Upper lobe of left lung (tissue), 6 donors: ENCODE measurements at places on chromosomes 6 and 20. TPM values are rescaled to one million over a fixed set of nuclear protein-coding genes. Genes with fewer than 3 reads are reported as not detected.

DNA sequence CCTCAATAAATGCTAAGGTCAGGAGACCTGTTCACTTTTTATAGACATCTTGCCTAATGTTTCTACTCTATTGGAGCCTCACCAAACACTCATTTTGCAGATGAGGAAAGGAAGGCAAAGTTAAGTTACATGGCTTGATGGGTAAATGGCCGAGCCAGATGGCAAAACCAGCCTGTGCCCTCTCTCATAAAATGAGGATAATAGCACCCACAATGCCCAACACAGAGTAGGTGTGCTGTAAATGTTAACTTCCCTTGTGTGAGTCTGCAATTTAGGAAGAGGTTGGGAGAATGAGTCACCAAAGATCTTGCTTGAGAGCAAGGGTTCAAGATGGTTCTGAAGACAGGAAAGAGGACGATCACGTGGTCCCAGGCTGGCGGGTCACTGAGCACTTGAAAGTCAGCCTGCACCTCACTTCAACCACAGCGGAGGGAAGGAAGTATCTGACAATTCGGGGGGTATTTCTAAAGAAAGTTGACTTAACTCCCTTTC is 3.3 kb downstream of the KCNK5 start:
- DNase-seq, result no peak
- H3K27ac ChIP-seq, result peak overlapping the region; percentile 83
- H3K4me1 ChIP-seq, result peaks cover 51% of the 10 kb centered on the region
- no peaks in the 10 kb centered on the region for H3K36me3 ChIP-seq
- H3K4me3 ChIP-seq, result peak overlapping the region; percentile 69

- H3K4me3 ChIP-seq, result no peak overlapping the region
- H3K27ac ChIP-seq, result no peak overlapping the region
- no peaks in the 10 kb centered on the region for H3K4me1 ChIP-seq
- H3K36me3 ChIP-seq, result no peaks in the 10 kb centered on the region
- DNase-seq, result no peak
These were observed 76.3 kb upstream of the SGK1 start for GRCh38 chr6:134394208-134394607.

Gene SLC32A1
- total RNA-seq, result not detected

DNA sequence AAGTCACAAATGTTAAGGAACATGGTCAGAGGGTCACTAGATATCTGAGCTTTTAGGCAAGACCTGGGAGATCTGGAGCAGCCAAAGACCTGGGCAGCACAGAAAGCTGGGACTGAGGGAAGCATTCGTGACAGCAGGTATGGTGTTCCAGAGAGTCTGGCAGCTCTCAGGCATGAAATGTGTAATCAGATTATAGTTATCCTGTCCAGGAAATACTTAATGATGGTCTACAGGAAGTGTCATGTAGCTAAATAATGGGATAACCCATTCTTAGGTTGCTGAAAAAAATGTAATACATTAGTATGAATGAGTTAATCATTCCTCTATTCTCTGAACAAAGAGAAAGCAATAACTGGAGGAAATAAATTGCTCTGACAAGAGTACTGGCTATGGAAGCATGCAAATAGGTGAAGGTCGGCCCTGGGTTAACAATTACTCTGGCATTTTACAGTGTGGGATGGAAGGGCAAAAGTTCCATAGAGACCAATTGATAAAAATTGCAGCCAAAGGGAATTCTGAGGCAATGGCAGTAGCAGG is 740.5 kb downstream of the CBLN4 start:
- H3K27me3 ChIP-seq, result no peaks in the 10 kb centered on the region
- no peaks in the 10 kb centered on the region for H3K4me1 ChIP-seq
- no peak for DNase-seq
- H3K36me3 ChIP-seq, result no peaks in the 10 kb centered on the region
- no peak overlapping the region for H3K27ac ChIP-seq

DNA sequence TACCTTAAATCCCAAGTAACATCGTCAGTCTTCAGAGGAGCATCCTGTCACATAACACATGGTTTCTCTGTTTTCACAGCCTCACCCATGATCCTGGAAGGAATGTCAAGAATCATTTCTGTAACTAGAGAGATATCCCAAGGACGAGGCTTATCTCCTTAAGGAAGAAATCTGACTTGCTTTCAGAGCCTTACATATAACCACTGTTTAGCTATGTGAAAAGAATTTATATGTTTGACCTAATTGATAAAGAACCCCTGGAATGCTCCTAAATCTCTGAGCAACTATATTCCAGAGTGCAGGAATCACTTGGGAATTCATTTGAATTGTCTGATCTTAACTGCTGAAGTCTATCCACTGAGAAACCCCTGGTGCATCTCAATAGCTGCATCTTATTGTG is 243.1 kb downstream of the ALDH8A1 start:
- H3K4me1 ChIP-seq, result peaks cover 9% of the 10 kb centered on the region
- no peaks in the 10 kb centered on the region for H3K27me3 ChIP-seq
- H3K36me3 ChIP-seq, result no peaks in the 10 kb centered on the region
- no peak overlapping the region for H3K27ac ChIP-seq
- H3K4me3 ChIP-seq, result no peak overlapping the region

Gene TNFRSF6B
- total RNA-seq, result 29.3 TPM

- no peaks in the 10 kb centered on the region for H3K27me3 ChIP-seq
- peaks cover 28% of the 10 kb centered on the region for H3K4me1 ChIP-seq
- H3K36me3 ChIP-seq, result peaks cover 31% of the 10 kb centered on the region
- DNase-seq, result no peak
- no peak overlapping the region for H3K4me3 ChIP-seq
- no peak overlapping the region for H3K27ac ChIP-seq
These were observed 86.4 kb downstream of the TCP11 start for GRCh38 chr6:35054743-35055130.

- no peaks in the 10 kb centered on the region for H3K36me3 ChIP-seq
- no peak overlapping the region for H3K4me3 ChIP-seq
- no peaks in the 10 kb centered on the region for H3K27me3 ChIP-seq
- H3K27ac ChIP-seq, result no peak overlapping the region
- no peak for DNase-seq
These were observed 223.0 kb downstream of the BCKDHB start for GRCh38 chr6:80329496-80329895.

DNA sequence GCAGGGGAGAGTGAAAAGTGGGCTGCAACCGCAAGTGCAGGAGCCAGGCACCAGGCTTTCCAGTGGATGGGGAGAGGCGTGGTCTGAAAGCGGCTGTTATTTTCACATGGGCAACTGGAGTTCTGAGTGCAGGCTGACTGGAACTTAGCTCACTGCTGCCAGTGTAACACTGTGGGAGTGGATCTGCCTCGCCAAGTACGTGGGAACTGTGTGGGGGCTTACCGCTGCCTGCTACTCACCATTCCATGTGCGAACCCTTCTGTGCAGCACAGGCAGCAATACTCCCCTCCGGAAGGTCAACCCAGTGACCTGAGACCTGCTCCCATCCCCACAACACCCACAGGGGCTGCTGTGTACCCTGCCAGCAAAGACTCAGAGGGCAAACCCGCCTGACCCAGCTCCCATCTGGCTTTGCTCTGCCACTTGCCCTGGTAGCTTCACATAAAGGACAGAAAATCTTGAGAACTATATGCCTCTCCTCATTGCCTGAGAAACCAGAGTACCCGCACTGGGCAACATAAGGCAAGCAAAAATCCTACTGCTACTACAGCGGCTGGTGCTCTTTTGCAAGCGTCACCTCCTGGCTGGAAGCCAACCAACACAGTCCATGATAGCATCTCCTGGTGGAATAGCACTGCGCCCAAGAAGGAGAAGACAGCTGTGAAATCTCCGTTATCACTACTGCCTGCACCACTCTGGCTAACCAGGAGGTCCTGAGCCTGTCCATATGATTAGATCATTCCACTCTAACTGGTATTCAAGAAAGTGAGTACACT is 54.4 kb upstream of the SIRPG start:
- no peaks in the 10 kb centered on the region for H3K27me3 ChIP-seq
- no peaks in the 10 kb centered on the region for H3K4me1 ChIP-seq
- no peaks in the 10 kb centered on the region for H3K36me3 ChIP-seq
- no peak overlapping the region for H3K27ac ChIP-seq
- H3K4me3 ChIP-seq, result no peak overlapping the region

DNA sequence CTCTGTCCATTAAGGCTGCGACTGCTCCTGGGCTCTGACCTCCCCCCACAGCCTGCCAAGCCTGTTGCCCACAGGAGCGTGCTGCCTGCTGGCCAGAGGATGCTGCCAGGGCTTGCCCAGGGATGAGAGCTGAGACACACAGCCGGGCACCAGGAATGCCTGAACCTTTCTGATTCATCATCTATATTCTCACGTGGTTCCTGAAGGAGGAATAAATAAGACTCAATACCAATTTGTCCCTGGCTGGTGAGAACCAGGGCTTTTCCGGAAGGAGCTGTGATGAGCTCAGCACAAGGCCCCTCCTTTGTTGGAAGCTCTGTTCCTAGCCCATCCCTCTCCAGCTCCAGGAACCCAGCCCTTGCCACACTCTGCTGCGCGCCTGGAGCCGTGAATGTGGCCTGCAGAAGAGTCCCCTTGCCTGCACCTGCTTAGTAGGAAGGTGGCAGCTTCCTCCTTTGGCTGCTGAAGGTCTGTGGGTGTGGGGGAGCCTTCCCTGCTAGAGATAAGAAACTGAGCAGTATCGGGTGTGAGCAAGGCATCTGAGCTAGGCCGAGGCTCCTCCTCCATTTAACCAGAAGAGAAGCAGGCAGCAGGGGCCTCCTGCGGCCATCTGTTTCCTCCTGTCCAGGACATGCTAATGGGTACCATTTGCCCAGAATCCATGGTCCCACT is 37.9 kb downstream of the SYNDIG1 start:
- no peaks in the 10 kb centered on the region for H3K36me3 ChIP-seq
- no peak overlapping the region for H3K27ac ChIP-seq
- H3K4me1 ChIP-seq, result no peaks in the 10 kb centered on the region

DNA sequence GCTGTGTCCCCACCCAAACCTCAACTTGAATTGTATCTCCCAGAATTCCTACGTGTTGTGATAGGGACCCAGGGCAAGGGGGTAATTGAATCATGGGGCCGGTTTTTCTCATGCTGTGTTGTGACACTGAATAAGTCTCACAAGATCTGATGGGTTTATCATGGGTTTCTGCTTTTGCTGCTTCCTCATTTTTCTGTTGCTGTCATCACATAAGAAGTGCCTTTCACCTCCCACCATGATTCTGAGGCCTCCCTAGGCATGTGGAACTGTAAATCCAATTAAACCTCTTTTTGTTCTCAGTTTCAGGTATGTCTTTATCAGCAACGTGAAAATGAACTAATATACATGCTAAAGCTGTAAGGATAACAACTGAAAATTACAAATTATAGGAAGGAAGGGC is 88.3 kb downstream of the CDYL start:
- DNase-seq, result no peak
- H3K36me3 ChIP-seq, result no peaks in the 10 kb centered on the region
- no peaks in the 10 kb centered on the region for H3K4me1 ChIP-seq
- H3K4me3 ChIP-seq, result no peak overlapping the region
- no peaks in the 10 kb centered on the region for H3K27me3 ChIP-seq
- H3K27ac ChIP-seq, result no peak overlapping the region

- no peaks in the 10 kb centered on the region for H3K36me3 ChIP-seq
- no peak overlapping the region for H3K4me3 ChIP-seq
- no peaks in the 10 kb centered on the region for H3K4me1 ChIP-seq
- no peak overlapping the region for H3K27ac ChIP-seq
- DNase-seq, result no peak
These were observed 188.6 kb upstream of the NT5E start for GRCh38 chr6:85261271-85261670.
